NCI-H1694 (cell line): ENCODE measurements at places on chromosomes 3 and 15.

- no peak for DNase-seq
Observed at GRCh38 chr15:33915571-33916407, 52.5 kb upstream of the CHRM5 start.

DNA sequence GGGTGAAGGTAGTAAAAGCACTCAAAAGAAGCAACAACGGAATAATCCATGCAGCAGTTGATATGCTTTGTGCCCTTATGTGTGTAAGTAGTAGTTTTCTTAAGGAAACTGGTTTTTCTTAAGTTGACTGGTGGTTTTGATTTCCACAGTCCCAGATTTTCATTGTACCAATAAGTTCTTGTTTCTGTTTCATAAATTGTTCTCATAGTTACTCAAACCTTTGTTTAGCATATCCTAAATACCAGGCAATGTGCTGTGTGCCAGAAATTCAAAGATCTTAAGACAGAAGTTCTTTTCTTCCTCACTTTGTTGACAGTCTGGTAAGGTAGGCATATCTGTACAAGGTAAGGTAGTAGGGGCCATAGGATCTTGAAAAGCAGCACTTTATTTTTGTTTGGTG lies 40.0 kb downstream of the DNAJC13 start:
- no peak for DNase-seq

GRCh38 chr3:7292362-7292761 lies 431.4 kb downstream of the GRM7 start:
- no peak for DNase-seq

DNA sequence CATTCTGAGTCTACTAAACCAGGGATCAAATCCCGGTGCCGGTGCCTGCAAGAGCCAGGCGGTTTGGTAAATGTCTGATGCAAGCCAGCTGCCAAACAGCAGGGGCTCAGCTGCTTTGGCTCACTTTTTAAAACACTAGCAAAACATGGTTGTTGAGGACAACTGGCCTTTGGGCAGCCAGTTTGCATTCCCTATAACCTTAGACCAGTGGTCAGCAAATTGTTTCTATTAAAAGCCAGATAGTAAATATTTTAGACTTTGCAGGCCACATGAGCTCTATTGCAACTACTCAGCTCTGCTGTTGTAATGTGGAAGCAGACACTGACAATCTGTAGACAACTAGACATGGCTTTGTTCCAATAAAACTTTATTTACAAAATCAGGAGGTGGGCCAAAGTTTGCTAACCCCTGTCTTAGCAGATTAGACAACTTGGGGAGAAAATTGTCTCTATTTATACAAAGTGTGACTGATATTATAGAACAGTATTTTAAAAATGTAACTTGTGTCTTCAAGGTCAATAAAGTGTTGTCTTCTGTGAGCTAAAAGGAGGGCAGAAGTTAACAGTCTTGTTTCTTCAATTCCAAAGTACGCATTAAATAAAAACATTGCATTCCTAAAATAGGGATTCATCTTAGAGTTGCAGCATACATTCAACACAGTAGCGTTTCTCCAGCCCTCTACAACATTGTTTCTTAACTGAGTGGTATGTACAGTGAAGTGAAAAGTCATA lies 67.6 kb downstream of the SSUH2 start:
- DNase-seq = no peak

DNA sequence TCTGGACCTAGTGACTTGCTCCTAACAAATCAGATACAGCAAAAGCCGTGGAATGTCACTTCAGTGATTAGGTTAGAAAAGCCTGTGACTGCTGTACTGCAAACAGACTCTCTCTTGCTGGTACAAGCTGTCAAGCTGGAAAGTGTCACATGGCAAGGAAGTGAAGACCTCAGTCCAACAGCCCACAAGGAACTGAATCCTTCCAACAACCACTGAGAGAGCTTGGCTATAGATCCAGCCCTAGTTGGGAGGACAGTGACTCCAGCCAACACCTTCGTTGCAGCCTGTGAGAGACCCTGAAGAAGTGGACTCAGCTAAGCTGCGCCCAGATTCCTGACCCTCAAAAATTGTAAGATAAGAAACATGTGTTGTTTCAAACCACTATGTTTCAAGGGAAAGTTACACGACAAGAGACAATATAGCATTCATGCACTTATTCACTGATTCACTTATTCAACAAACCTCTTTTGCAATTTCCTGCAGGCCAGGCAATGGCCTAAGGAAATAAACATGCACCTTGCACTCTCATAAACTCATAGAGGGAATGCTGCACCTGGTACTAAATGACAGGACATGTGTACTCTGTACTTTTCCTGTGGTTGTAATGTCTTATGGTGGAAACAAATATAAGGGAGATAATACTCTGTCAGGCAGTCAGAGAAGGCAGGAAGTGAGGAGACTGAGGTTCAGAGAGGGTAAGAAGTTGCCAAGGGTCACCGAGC lies 142.9 kb downstream of the CADPS start:
- DNase-seq = no peak

GRCh38 chr15:70407336-70407670 lies 309.6 kb upstream of the TLE3 start:
- no peak for DNase-seq

DNA sequence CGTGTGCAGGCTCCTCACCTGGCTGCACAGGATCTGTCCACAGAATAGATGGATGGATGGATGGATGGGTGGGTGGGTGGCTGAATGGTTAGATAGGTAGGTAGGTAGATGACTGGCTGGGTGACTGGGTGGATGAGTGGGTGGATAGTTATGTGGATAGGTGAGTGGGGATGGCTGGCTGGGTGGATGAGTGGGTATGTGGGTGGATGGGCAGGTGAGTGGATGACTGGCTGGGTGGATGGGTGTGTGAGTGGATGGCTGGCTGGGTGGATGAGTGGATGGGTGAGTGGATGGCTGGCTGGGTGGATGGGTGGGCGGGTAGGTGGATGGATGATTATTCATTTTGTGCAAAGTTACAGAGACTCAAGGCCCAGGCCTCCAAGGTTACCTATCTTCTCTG lies 172.9 kb upstream of the CTDSPL start:
- no peak for DNase-seq

- DNase-seq = no peak
Observed at GRCh38 chr3:37999836-38000235, 9.2 kb downstream of the VILL start.

GRCh38 chr3:188661806-188662205 lies 507.8 kb downstream of the LPP start:
- DNase-seq = no peak

DNA sequence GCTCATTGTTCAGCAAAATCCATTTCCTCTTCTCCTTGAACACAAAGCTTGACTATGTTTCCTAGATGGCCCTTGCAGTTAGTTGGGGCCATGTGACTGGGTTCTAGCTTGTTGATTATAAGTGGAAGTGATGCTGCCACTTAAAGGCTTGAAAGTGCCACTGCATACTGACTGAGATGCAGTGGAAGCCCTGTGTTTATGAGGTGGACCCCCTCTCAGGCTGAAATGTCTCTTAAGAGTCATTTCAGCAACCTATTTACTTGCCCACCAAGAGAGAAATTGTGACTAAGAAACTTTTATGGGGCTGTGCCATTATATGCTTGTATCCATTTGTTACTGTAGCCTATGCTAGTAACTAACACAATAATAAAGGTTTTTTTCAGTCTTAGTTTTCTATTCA lies 8.4 kb upstream of the ANP32A start:
- no peak for DNase-seq

DNA sequence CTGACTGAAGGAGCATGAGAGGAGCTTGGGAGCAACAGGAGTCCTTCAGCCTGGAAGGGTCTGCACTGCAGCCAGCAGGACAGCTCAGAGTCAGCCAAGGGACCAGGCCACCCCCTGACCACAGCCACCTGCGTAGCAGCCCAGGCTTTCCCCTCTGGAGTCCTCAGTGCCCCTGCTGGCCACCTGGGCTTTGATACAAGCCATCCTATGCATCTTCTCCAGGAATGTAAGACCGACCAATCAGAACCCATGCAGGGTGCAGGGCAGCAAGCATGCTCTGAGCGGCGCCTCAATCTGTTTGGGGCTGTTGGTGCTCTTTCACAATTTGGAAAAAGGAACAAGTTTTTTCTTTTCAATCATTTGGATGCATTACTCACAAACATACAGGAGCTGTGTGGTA lies 52.0 kb downstream of the DZIP1L start:
- no peak for DNase-seq

DNA sequence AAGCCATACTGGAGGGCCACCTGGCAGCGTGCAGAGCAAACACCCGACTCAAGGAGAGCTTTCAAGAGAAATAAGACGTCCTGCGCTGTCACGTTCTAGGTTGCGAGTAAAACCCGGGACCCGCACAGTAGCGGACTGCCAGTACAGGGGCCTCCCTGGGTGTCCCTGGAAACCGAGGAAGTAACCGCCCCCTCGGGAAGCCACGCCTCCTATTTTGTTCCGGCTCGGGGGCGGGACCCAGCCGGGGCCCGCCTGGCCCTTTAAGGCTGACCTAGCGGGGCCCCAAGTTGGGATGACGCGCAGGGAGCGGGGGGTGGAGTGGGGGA lies 218 bp upstream of the MAPKAPK3 start:
- peak; percentile 40 for DNase-seq

- peak; percentile 50 for DNase-seq
Observed at GRCh38 chr3:129606636-129607390, at the start of gene PLXND1. Gene PLXND1, minus strand, starts transcription at chr3:129606676. Its CDS starts 37 bp downstream, at chr3:129606639.

GRCh38 chr3:180534828-180535227 lies 67.1 kb upstream of the TTC14 start:
- no peak for DNase-seq

DNA sequence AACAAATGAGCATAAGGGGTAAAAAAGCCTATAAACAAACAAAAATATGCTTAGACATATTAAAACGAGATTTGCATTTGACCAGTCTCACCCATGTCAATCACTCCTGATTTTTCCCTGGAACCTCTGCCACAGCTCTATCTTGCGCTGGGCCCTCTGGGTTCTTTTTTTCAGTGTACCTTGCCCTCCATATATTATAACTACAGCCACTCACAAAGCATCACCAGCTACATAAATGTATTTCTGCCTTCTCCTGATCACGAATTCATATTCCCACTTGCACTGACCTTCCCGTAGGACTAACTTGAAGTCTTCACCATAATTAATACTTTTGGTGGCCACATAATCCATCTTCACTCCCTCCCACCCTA lies 395.6 kb upstream of the ROBO2 start:
- no peak for DNase-seq

GRCh38 chr3:37946531-37946889 lies 44.1 kb upstream of the VILL start:
- DNase-seq = no peak

DNA sequence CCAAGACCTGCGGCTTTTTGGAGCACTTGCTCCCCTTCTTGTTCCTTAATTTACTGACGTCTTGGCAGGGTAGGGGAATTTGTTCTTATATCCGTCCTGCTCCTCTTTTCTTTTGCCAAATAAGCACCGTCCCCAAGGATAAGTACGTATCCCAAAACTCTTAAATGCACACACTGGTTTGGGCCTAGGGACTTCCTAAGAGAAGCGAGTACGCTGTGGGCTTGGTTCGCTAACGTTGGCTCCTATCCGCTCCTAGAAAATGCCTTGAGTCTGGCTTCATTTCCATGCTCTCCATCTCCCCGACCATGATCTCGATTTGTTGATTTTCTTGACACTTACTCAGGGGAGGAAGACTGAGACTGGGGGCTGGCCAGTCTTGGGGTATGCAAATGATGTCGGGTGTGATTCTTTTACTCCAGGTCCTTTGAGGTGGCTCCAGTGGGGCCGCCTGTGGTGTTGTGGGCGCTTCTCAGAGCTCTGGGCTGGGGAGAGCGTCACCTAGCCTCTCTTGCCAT lies 1.3 kb downstream of the MYRIP start:
- no peak for DNase-seq

GRCh38 chr3:48711727-48712126 lies 5.3 kb downstream of the IP6K2 start:
- DNase-seq = no peak

- no peak for DNase-seq
Observed at GRCh38 chr15:70054366-70054765, 43.4 kb downstream of the TLE3 start.

GRCh38 chr15:77504871-77505270 lies 84.2 kb downstream of the HMG20A start:
- no peak for DNase-seq

GRCh38 chr3:176032043-176032442 lies 1165.2 kb downstream of the TBL1XR1 start:
- DNase-seq = no peak

- DNase-seq = no peak
Observed at GRCh38 chr15:79798311-79798710, 98.5 kb downstream of the MTHFS start.

- no peak for DNase-seq
Observed at GRCh38 chr3:12468757-12469156, 15.5 kb upstream of the TSEN2 start.

- DNase-seq = no peak
Observed at GRCh38 chr3:44160818-44161217, 80.9 kb upstream of the TOPAZ1 start.

GRCh38 chr3:29655015-29655747 lies 374.3 kb downstream of the RBMS3 start:
- DNase-seq = no peak

GRCh38 chr3:12903881-12904280 lies 62.5 kb upstream of the RPL32 start:
- DNase-seq = no peak
